ENCODE measurements at places on chromosomes 13 and 19.

GRCh38 chr19:33825556-33825955 is 28.9 kb downstream of the KCTD15 start:
- DNase-seq: no peak

DNA sequence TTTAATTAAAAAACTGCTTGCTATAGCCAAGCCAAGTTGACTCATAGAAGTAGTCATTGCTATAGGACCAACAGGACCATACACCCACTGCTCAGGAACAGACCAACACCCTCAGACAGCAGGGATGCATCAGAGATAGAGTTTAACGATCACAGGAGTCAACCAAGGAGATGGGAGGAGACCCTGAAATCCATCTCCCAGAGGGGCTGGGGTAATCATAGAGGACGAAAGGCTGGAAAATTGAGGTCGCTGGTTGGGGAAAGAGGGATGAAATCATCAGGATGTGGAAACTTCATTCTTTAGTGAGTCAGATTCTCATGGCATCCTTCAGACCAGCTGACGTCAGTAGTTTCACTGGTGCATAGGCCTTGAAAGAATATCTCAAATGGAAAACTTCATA is 160.4 kb upstream of the GPC6 start:
- no peak for DNase-seq

GRCh38 chr19:51710163-51710562 is 13.6 kb downstream of the HAS1 start:
- no peak for DNase-seq

DNA sequence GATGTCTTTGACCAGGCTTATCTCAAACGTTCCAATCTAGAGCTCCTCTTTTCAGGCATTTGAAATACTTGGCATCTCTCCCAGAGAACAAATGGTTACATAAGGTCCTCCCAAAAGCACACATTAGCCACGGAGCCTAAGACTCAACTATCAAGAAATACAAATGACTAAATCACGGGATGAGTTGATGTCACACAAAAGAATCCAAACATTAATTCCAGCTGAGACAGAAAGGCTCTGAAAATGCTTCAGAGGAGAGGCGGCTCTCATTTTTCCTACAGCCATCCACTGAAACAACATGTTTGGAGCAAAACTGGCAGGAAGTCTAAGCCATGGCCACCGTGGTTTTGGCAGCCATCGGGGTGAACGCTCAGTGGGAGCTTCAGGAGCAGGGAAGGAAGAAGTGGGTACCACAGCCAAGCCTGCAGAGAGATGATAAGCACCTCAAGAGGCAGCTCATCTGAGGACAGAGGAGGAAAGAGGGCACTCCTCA is 122.5 kb downstream of the STK24 start:
- no peak for DNase-seq

- DNase-seq: no peak
These were observed 2.8 kb downstream of the PRMT1 start for GRCh38 chr19:49679771-49680413.

GRCh38 chr13:47723898-47724297 is 277.2 kb downstream of the SUCLA2 start:
- DNase-seq: no peak

GRCh38 chr13:77118134-77118533 is 91.2 kb upstream of the FBXL3 start:
- DNase-seq: no peak

DNA sequence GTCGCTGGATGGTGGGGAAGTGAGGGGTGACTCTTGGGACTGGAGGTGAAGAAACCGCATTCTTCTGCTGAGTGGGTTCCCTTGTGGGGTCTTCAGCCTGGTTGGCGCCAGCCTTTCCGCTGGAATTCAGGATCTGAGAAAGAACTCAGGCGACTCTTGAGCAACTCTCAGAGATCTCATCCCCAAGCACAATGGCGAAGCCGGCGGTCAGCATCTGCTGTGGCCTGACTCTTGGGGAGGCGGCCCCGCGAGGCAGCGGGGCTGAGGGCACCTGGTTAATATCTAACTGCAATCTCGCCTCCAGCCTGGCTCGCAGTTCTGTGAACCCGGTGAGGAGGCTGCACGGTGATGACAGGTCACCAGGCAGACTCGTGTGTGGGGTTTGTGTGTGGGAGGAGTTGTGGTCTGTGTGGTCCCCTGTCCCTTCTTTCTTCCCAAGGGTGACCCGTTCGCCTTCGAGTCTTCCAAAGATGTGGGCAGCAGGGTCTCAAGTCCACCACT is 883 bp downstream of the ZNF441 start:
- DNase-seq: peak; percentile 13

GRCh38 chr19:6996810-6997209 is 24.4 kb downstream of the MBD3L2B start:
- no peak for DNase-seq

DNA sequence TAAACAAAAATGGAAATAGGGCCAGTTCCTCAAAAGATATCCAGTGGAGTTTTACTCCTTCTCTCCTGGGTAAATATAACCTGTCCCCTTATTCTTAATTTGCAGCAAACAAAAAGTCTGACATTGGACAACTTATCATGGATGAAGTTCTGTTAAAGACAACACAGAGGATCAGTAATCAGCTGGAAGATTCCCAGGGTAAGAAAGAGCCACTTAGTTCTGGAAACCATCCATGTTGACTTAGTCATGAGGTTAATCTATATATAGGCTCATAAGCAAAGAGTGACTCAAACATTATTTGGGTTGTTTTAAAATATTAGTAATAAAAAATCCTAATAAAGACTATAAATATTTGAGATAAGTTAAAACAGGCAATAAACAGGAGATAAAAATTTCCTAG is 40.5 kb upstream of the EBPL start:
- DNase-seq: no peak

GRCh38 chr19:14561249-14561648 is 10.6 kb downstream of the NDUFB7 start:
- no peak for DNase-seq

GRCh38 chr19:6925801-6926751 is 38.7 kb downstream of the ADGRE1 start:
- DNase-seq: peak; percentile 19

- DNase-seq: no peak
These were observed 137.0 kb downstream of the KCNRG start for GRCh38 chr13:50152224-50152623.

DNA sequence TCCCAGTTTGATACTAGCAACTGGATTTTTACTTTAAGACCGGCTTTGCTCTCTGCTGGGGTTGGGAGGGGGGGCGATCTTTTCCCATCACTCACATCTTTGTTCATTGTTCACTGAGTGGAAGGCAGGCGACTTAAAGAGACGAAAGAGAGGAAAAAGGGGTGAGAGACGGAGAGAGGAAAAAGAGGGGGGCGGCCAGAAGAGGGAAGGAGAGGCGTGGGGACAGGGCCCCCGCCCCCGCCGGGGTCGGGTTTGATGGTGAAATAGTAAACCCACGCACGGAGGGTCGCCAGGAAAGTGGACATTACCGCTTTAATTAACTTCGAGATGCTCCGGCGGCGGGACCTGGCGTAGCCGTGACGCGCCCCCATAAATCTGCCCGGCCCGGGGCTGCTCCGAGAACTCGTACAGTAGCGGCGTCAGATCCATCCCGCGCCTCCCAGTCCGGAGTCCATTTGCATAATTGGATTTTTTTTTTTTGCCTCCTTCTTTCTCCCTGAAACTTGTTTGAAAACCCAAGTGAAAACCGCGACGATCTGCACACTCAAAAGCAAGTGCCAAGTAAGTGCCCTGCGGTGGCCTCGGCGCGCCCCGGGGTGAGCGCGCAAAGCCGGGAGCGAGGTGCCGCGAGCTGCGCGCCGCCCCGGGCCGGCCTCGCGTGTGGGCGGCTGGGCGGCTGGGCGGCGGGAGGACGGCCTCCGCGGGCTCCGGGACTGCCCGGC is 143.9 kb upstream of the ZNF536 start:
- no peak for DNase-seq

DNA sequence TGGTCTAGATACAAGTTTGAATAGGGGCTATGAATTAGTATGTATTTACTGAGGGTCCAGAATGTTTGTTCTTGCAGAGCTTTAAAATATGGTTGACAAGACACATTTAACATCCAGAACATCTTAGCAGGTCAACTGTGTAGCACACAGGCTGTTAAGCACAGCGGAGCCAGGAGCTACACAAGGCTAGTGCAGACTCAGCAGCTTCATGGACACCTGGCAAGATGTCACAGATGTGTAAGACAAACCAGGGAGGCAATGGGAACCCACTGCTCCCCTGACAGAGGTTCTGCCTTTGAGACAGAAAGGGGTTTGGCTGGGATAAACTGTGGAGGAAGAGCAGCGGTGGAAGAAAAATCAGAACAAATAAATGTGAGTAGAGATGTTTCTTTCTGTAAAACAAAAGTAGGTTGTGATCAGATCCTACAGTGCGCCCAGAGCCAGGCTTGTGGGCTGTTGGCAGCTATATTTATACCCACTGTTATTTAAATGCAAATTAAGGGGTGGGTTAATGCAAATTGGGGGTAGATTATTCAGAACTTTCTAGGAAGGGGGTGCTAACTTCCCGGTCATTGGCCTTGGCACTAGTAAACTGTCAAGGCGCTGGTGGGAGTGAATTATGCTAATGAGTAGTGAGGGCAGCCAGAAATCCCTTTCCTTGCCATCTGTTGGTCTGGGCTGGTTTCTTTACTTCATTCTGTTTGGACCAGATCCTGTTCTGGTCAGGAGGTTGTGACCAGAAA is 33.0 kb downstream of the MIPEP start:
- no peak for DNase-seq

- no peak for DNase-seq
These were observed 72.5 kb downstream of the RYR1 start for GRCh38 chr19:38505958-38506357.

- no peak for DNase-seq
These were observed 2.3 kb upstream of the LYPD3 start for GRCh38 chr19:43467730-43468129.

DNA sequence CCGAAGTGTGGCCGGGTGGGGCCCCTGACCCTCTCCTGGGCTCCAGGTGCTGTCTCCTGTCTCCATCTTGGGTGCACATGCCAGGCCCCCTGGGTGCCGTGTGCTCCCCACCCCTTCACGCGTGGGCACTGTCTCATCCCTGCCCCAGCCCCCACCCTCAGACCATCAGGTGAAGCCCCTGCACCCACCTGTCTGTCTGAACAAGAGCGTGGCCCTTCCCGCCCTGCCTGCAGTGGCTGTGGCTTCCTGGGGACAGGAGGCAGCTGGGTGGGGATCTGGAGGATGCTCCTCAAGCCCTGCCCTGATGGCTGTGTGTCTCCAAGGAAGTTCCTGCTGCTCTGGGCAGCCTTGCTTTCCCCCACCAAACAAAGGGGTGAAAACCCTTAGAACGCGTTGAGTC is 2.2 kb downstream of the PRR22 start:
- no peak for DNase-seq

GRCh38 chr19:5287066-5287465 is 53.5 kb downstream of the PTPRS start:
- DNase-seq: no peak

GRCh38 chr13:41145136-41145908 is 12.7 kb upstream of the KBTBD6 start:
- no peak for DNase-seq

- DNase-seq: no peak
These were observed 1395.7 kb downstream of the OLFM4 start for GRCh38 chr13:54424344-54424743.

GRCh38 chr19:39430675-39431593 is 4.8 kb downstream of the RPS16 start:
- no peak for DNase-seq

GRCh38 chr19:30074741-30075715 is 133.0 kb downstream of the URI1 start:
- no peak for DNase-seq

DNA sequence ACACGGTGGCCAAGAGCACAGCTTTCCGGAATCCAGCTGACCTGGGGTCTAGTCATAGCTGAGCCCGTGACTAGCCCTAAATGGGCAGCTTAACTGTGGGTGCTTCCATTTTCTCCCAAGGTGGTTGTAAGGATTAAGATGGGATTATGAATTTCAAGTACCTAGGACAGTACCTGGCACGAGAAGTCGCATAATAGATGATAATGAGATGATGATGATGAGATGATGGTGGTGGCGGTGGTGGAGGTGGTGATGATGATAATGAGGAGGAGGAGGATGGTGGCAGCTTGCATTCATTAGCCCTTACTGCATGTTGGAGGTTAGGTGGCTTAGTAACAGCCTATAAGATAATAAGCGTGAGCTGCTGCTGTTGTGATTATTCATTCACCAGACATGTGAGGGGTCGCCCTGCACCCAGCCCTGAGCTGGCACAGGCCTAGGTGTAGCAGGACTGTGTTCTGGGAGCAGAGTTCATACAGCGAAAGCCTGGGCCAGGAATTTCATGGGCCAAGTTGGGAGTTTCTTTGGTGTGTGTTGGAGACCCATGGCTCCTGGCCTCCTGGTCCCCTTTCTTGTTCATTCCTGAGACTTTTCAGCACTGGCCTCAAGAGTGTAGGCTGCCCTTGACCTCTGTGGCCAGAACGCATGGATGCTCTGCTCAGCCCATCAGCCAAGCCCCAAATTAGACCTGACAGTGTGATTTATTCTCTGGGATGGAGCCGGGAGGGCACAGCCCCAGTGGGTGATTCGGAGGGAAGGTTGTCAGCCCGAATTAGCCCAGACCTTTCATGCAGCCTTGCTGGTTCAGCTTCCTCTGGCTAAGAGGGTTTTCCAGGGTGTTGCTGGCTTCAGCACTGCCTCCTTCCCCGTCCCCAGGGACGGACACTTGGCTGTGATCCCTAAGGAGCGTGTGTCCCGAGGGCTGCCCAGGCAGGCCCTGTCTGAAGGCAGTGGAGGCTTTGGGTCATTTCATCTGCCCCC is 128.8 kb downstream of the SIPA1L3 start:
- no peak for DNase-seq

- DNase-seq: no peak
These were observed 11.4 kb upstream of the FUT5 start for GRCh38 chr19:5881543-5882299.

DNA sequence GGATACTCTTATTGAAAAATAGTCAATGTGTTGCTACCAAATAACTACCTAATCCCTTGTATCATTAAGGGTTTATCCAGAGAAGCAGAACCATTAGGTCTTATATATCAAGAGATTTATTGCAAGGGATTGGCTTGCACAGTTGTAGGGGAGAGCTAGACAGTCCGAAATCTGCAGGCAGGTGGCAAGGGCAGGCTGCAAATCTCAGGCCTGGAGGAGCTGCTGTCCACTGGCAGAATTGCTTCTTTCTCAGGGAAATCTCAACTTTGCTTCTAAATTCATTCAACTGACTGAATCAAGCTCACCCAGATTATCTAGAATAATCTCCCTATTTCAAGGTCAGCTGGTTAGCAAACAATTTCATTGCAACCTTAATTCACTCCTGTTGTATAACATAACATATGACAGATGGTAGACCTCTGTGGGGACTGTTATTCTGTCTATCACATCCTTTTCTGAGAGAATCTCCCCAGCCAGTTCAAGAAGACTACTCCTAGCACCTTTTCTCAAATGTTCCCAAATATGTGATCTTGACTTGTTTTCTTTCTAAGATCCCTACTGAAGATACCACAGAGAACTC is 194.2 kb downstream of the NHLRC3 start:
- no peak for DNase-seq
